Stimulated activated CD8-positive, alpha-beta memory T cell treated with anti-CD3 and anti-CD28 coated beads, Interleukin-2, amount 100 ng/mL, for 1 hour (primary cell): ENCODE measurements at places on chromosomes 6 and 20.
A peak's percentile ranks its signal among the peaks of the same experiment; 100 is the strongest.

GRCh38 chr20:4067600-4068261, 52.4 kb upstream of the RNF24 start:
- no peak for DNase-seq

DNA sequence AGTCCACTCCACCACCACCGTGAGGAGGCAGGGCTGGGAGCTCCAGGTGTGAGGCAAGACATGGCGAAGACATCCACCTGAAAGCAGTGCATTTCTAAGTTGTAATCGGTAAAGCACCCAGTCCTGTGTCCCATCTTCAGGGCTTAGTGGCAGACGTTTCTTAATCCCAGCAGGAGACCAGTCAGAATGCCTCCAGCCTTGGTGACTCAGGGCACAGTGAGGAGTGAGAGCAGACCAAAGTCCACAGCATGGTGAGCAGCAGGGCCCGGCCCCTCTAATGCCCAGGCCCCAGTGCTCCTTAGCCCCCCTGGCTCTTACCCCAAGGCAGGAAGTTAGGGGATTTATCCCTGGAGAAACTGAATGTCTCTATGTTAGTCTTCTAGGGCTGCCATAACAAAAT, 183.9 kb downstream of the SYNDIG1 start:
- DNase-seq = no peak

DNA sequence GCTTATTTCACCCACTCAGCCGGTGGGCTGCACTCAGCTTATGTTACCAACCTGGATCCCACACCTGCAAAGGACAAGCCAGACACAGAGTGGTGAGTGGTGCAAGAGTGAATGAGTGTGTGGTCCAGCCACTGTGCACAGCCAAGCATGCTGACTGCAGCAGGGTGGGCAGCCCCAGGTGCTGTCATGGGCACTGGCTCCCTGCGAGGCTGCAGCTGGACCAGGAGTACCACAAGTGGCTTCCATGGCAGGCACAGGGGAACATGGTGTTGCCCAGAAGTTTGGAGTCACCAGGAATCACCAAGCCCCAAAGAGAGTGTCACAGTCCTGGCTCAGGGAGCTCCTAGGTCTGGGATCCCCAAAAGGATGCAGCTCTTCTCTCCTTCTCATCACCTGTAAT, 1093.4 kb downstream of the KHDRBS2 start:
- no peak for DNase-seq

GRCh38 chr6:135438907-135439535, 58.5 kb downstream of the AHI1 start:
- DNase-seq = no peak

- DNase-seq = peak; percentile 11
These were observed 36.3 kb downstream of the RNF146 start for GRCh38 chr6:127302728-127303660.

GRCh38 chr6:97023982-97024381, 99.5 kb downstream of the KLHL32 start:
- no peak for DNase-seq

- DNase-seq = no peak
These were observed 311.4 kb downstream of the HACE1 start for GRCh38 chr6:104548297-104548696.
